ENCODE measurements at places on chromosomes 4 and X. TPM values are rescaled to one million over a fixed set of nuclear protein-coding genes. Genes with fewer than 3 reads are reported as not detected.

The CCDC110 gene
- 3.3 TPM for total RNA-seq

The RNF128 gene
- total RNA-seq = 4.4 TPM

- DNase-seq = no peak
These were observed 191.7 kb downstream of the PTTG2 start for GRCh38 chr4:38151873-38152272.

- no peak for DNase-seq
These were observed 165.6 kb downstream of the CBR4 start for GRCh38 chr4:168844353-168845049.

DNA sequence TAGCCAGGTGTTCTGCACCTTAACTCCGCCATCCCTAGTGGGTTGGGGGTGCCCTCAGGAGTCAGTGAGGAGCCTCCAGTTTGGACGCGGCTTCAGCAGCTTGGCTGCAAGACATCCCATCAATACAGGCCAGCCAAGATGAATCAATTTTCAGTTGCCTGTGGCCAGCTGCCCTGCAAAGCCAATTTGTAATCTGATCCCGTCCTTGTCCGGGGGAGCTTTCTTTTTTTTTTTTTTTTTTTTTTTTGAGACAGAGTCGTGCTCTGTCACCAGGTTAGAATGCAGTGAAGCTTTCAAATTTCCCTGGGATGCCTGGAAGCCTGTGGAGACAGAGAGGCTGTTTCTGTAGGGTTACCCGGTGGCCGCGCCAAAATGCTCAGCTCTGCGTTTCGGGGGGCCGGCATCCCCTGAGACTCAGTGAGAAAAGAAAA lies 192.5 kb downstream of the ASMT start:
- peak; percentile 18 for DNase-seq

DNA sequence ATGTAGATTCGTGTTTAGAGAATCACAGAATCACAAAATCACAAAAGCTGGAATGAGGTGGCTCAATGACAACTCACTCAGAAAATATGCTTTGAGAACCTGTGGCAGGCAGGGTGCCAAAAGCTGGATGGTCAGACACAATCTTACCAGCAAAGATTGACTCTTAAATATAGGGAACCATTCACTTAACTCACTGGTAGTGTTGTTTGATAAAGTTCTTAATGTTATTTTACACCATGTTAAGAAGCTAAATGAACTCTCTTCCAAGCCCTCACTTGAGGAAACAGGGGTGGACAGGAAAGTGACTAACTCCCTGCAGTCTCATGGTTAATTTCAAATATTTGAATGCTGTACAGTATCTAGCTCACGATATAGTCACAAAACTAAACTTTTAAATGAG lies 5.7 kb upstream of the SCOC start:
- DNase-seq = no peak

The ATOH1 gene
- not detected for total RNA-seq

DNA sequence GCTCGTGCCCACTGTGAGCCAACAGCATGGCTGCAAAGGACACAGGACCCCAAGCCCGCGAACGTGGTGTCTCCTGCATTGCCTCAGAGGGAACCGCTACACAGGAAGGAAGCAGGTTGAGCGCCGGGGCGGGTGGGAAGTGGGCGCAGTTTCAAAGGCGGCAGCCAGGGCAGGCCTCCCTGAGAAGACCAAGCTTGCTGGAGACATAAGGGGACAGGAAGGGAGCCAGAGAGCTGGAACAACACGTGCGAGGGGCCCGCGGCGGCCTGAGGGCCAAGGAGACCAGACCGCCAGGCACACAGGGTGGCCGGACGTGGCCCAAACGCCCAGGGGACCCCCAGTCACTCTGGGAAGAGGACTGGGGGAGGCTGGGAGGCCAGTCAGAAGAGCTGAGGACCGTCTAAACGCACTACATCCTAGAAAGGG lies 32.0 kb downstream of the CTBP1 start:
- DNase-seq = no peak

DNA sequence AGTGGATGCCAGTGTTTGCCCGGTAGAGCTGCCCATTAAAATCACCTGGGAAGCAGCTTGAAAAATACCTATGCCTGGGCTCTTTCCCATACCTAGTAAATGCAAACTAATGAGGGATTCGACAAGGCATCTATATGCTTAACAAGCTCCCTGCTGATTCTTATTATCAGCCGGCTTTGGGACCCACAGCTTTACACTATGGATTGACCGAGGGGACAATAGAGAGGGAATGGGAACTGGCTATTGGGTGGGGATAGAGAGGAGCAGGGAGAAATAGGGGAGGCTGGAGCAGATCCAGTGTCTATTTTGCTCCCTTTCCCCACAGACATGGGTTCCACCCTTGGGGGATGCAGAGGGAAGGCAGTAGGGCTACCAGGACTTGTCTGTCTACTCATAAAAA lies 103.1 kb upstream of the TEX13D start:
- DNase-seq = no peak

Data from tongue (tissue), 3 donors.